Central memory CD8-positive, alpha-beta T cell (primary cell): ENCODE measurements at places on chromosomes 5 and 9.

DNA sequence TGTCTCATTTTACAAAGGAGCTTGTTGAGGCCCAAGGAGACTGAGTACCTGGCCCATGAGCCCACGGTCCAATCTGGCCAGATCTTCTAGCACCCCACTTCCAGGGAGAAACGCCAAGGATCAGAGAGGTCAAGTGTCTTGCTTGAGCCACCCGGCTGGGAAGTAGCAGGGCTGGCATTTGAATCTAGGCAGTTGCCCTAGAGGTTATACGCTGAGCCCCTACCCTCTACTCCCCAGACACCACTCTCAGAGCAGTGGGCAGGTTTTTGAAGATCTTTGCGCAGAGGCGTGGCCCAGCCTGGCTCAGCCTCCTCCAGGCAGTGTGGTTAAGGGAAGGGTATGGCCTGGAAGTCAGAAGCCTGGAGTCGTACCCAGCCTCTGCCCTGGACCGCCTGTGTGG lies 5.8 kb upstream of the NUP214 start:
- no peak for DNase-seq

GRCh38 chr5:118043531-118043930 lies 944.8 kb downstream of the DTWD2 start:
- no peak for DNase-seq

DNA sequence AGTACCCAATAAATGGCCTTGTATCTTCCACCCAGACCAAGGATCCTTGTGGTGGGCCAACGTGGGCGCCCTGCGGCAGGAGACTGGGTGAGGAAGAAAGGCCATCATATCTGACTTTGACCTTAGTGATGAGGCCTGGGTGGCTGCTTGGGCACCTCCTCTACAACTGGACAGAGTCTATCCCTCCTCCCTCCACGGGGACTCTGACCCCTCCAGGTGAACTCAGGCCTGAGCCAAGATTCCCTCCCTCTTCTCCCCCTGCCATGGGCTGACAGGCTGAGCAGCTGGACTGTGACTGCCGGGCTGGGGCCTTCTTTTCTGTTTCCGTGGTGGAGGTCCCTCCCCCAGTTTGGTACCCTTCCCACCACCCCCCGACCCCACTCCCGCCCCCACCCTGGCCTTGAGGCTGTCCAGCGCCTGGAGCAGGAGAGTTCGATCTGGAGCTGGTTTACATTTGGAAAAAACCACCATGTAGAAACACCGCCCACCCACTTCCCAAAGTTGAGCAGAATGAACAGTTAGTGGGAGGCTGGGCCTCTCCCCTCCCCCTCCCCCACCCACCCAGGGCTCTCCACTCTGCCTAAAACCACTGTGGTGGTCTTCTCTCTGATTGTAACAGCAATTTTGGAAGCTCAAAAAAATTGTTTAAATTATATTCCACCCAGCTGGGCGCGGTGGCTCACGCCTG lies 1.2 kb upstream of the PHYHD1 start:
- no peak for DNase-seq

GRCh38 chr5:59246145-59246869 lies 647.2 kb downstream of the PDE4D start:
- DNase-seq = no peak

- no peak for DNase-seq
Observed at GRCh38 chr5:86411596-86411995, 206.1 kb upstream of the COX7C start.

- DNase-seq = no peak
Observed at GRCh38 chr9:17402309-17402708, 176.6 kb upstream of the SH3GL2 start.

GRCh38 chr9:107488375-107489143 lies 1.0 kb downstream of the KLF4 start:
- no peak for DNase-seq

- no peak for DNase-seq
Observed at GRCh38 chr5:51632793-51633192, 249.5 kb downstream of the ISL1 start.

DNA sequence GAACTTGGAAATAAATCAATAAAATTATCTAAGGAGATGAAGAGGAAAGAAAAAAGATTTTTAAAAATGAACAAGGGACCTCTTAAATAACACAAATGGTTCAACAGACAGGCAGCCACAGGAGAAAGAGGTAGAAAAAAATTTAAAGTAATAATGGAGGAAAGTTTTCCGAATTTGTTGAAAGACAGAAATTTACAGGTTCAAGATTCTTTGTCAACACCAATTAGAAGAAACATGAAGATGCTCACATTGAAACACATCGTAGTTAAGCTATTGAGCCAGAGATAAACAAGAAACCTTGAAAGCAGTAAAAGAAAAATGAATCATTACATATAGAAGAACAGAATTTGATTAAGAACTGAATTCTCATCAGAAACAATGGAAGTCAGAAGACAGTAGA lies 68.7 kb upstream of the OSMR start:
- DNase-seq = no peak

DNA sequence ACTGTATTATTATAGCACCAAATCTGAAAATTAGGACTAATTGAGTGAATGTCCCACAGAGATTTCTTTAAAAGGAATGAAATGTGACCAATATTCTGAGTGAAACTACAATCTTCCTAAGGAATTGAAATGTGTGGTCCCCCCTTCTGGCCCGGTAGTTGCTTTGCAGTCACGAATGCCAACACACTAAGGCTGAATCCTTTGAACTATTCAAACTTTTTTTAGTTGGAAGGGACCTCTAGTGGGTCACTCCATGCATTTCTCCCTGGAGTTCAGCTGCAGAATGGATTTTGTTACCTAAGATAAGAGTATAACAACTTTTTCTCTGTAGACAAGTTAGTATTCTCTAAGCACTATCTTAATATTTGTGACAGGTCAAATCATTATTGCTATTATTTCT lies 2.8 kb downstream of the CDH6 start:
- no peak for DNase-seq

GRCh38 chr5:81171769-81172168 lies 61.4 kb upstream of the CKMT2 start:
- no peak for DNase-seq

GRCh38 chr9:125603478-125604021 lies 103.5 kb downstream of the MAPKAP1 start:
- no peak for DNase-seq

DNA sequence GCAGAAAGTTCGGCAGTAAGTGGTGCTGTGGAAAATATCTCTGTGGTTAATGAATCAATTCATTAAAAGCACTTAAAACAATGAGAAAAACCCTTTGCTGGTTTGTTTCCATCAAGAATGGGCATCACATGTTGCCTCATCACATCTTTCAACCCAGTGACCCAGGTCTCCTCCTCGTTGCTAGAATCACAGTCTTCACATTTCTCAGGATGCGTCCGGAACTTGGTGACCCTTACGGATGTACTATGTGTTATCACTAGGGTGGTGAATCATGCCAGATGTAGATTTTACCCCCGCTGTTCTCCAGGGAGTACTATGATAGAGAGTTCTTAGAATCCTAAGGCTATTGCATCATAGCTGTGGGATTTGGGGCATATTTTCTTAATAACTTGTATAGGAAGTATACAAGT lies 217.9 kb upstream of the KLF4 start:
- DNase-seq = no peak

- DNase-seq = no peak
Observed at GRCh38 chr9:104856413-104856941, 71.5 kb downstream of the ABCA1 start.

DNA sequence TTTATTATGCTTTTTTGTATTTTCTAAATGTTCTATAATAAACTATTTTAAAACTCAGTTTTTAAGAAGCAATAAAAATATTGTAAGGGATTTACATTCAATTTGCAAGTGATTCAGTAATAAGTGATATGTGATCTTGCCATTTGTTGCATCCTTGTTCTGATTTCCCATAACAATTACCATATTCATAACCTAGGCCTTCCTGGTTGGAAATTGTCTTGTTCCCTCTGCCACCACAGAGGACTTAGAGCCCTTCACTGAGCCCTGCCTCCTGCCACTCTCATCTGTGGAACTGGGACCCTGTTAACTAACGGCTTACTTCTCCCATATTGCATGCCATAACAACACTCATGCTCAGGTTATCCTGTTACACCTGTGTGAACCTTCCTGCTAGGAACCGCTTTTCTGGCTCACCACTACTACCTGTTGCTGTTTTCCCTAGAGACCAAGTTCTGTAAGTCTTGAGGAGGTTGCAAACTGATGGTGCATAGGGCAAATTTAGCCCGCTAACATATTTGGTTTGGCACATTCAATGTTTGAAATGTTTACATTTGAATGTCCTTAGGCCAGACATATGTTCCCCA lies 32.9 kb upstream of the DTWD2 start:
- no peak for DNase-seq

DNA sequence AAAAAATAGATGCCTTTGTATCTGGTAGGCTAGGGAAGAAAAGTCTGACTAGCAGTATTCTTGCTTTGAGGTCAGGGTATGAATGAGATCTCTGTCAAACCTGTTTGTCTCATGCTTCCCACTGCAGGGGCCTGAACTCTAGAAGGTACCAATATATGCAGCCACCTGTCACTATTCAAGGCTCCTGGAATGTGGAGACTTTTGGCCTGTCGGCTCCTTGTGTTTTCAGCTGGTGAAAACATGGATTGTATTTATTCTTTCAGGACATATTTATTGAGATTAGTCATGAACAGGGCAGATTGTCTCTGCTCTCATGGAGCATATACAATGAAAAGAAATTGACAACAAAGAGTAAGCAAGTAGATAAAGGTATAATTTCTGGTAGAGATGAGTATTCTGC lies 255.8 kb downstream of the ARHGAP26 start:
- DNase-seq = no peak

DNA sequence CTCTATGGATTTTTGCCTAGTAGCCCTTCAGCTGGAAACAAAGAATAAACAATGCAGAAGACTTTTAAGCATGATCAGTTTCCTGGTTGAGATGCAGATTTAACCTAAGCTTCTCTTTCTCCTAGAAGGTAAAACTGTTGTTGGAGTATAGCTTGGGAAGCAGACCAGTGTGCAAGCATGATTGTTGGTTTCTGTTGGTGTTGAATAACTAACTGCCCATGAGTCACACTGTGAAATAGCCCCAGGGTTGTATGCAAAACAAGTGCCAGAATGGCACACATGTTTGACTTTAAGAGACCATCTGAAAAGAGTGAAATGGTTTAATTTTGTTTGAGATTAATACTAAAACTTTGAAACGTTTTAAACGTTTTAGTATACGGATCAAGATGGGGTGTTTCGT lies 227.1 kb downstream of the ARHGEF28 start:
- DNase-seq = no peak

GRCh38 chr9:83385317-83385716 lies 152.9 kb downstream of the FRMD3 start:
- DNase-seq = no peak

DNA sequence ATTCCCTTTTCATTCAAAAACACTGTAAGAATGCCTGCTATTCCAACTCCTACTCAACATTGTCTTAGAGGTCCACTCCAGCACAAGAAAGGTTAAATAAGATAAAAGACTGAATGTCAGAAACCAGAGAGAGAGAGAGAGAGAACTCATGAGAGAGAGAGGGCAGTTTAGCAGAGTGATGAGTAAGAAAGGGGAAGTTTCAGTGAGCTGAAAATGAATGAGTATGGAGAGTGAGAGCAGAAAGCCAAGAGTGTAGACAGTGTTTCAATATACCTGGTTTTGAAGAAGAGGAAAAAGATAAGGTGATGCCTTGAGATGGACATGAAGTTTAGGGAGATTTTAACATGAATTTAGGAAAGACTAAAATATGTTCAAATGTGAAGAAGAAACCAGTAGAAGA lies 528.0 kb upstream of the SEMA6A start:
- DNase-seq = no peak

- no peak for DNase-seq
Observed at GRCh38 chr9:72006501-72006900, 53.9 kb downstream of the C9orf57 start.

- no peak for DNase-seq
Observed at GRCh38 chr5:159910207-159910842, 6.0 kb upstream of the ADRA1B start.

- no peak for DNase-seq
Observed at GRCh38 chr5:127649018-127649439, at the start of gene CTXN3. TSS of gene CTXN3 (plus strand) at chr5:127649082. CDS start at chr5:127657522, 8,440 bp downstream.

DNA sequence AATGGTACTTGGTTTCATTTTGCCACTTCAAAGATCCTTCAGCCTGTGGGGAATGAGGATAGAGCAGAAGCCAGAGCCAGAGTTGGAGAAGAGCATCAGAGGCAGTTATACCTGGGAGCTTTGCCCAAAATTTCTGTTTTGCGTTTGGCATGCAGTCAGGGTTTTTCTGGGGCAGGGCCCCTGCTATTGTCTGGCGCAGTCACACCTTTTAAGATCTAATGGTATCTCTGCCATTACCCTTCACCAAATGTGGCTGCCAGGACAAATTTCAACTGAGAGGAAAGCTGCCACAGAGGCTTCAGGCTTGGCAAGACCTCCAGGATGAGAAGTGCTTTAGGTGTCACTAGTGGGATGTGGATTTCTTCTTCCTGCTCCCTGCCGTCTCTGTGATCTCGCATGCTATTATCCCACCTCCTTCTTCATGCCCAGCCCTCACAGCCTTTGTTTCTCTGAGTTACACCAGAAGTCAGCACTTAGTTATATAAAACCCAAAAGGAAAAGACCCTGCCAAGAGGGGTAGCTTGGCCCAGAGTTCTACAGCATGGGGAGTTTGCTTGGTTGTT lies 357.0 kb downstream of the TLE4 start:
- DNase-seq = no peak

DNA sequence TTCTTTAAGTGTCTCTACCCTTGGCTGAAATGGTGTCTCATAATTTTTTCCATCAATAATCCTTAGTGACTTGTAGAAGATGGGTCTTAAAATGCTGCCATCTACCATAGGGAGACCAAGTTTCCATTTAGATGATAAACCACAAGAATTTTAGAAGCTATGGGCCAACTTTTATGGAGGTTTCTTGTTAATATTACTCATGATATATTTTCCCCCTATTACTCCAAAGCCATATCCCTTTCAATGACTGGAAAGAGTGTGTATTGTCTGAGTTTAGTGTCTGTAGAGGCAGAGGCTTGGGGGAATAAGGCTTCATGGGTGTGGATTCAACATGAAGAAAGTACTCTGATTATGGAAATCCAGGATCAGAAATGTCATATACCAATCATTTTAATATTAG lies 507.3 kb upstream of the TNC start:
- DNase-seq = no peak

GRCh38 chr9:75149841-75150241 lies 61.5 kb downstream of the OSTF1 start:
- no peak for DNase-seq

- no peak for DNase-seq
Observed at GRCh38 chr5:66498791-66499207, 97.4 kb upstream of the MAST4 start.

- no peak for DNase-seq
Observed at GRCh38 chr5:135134691-135135381, 100.8 kb upstream of the PITX1 start.

- DNase-seq = no peak
Observed at GRCh38 chr9:129318121-129319075, 140.3 kb upstream of the IER5L start.

- DNase-seq = no peak
Observed at GRCh38 chr5:52051759-52052158, 668.5 kb downstream of the ISL1 start.

DNA sequence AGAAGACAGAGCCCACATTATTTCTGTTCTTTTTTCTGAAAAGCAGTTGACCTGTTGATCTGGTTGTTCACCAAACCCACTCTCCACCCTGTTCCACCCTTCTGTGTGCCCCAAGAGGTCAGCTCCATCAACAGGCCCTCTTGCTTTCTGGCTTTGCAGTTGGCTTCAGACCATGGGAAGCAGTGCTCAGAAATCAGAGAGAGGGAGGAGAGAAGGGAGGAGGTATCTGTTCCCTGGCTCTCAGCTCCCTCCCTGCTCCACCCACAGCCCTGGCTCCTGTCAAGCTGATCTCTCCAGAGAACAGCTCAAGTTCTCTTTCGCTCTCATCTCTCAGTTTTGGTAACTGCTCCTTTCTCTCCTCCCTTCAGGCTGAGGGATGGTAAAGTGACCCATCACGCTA lies 144.2 kb upstream of the RAI14 start:
- no peak for DNase-seq
